ENCODE measurements at places on chromosomes 2 and 18.

DNA sequence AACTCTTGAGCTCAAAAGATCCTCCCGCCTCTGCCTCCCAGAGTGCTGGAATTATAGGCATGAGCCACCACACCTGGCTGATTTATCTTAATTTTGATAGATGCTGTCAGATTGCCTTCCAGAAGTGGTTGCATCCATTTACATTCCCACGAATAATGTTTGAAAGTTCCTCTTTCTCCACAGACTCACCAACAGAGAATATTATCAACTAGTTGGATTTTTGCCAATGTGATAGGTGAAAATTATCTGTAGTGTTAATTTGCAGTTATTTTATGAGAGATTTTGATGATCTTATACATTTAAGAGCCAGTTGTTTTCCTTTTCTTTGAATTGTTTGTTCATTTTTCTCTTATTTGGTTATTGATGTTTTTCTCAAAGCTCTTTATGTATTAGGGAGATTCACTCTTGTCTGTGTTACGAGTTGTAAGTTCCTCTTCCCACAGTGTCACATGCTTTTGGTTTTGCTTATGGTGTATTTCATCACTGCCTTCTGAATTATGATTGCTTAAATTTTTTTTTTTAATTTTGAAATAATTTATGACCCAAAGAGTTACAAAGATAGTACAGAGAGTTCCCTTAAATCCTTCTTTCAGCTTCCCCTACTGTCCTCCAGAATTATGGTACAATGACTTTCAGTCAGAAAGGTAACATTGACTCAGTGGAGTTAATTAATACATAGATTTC, 20.7 kb upstream of the NT5DC4 start:
- no peaks in the 10 kb centered on the region for H3K4me1 ChIP-seq
- peaks cover 8% of the 10 kb centered on the region for H3K27me3 ChIP-seq
- no peak for DNase-seq
- no peaks in the 10 kb centered on the region for H3K36me3 ChIP-seq
- H3K27ac ChIP-seq = no peak overlapping the region
- no peak overlapping the region for H3K4me3 ChIP-seq

- H3K27me3 ChIP-seq = no peaks in the 10 kb centered on the region
- DNase-seq = no peak
- H3K4me1 ChIP-seq = no peaks in the 10 kb centered on the region
- no peak overlapping the region for H3K27ac ChIP-seq
These were observed 544.4 kb upstream of the DSEL start for GRCh38 chr18:68060871-68061270.

DNA sequence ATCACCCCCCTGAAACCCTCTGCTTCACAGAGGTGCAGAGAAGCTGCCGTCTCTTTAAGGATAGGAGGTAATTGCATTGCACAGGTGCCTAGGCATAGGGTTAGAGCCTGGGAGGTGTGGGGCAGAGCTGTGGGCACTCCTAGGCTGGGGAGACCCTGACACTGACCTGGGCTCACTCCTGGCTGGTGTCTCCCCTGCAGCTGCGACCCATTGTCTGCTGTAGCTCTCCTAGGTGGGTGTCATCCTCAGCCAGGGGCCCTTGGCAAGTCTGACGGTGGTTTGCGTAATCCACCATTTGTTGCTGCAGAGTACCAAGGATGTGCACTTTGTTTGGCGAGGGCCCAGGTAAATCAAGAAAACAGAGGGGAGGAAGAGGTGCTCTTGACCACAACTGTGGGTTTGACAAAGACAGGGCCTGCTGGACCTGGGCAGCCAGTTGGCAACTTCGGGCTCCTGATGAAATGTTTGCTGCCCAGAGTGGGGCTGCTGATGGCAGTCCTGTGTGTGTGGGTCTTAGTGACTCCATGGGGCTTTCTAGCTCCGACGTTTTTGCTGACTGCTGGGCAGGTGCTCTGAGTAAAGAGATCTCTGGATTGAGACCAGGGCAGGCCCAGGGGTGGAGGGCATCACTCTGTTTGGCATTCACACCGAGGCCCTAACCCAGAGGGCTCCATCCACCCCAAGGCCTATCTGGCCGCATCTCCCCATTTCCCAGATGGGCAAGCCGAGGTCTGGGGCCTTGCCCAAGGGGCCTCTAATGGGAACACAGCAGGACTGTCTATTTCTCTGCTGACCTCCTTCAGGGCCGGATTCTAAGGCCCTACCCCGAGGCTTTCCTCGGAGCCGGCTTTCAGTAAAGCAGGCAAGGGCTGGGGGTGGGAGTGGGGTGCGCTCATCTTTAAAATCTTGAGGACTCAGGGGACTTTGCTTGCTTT, 67.7 kb downstream of the EDAR start:
- no peaks in the 10 kb centered on the region for H3K27me3 ChIP-seq
- no peak for DNase-seq
- peaks cover 4% of the 10 kb centered on the region for H3K36me3 ChIP-seq
- peaks cover 14% of the 10 kb centered on the region for H3K4me1 ChIP-seq

DNA sequence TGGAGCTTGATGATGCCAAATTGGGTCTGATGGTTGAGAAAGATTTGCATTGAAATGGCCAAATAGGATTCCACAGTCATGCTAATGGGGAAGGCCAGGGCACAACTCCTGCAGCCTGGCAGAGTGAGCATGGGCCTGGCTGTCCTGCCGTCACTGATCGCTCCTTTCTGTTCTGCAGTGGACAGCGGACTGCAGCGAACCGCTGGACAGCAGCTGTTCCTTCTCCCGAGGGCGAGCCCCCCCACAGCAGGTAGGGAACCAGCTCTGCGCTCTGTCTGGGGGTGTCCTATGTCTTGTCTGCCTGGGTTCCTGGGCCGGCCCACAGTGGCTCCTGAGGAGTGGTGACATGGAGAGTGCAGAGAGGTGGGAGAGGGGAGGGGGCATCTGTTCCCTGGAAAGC, 97.6 kb downstream of the CTIF start:
- peaks cover 17% of the 10 kb centered on the region for H3K27me3 ChIP-seq
- no peak for DNase-seq
- H3K36me3 ChIP-seq = no peaks in the 10 kb centered on the region
- no peak overlapping the region for H3K27ac ChIP-seq

GRCh38 chr2:68483011-68483410, 15.6 kb downstream of the APLF start:
- H3K4me3 ChIP-seq = no peak overlapping the region
- no peaks in the 10 kb centered on the region for H3K36me3 ChIP-seq
- H3K27ac ChIP-seq = no peak overlapping the region
- no peaks in the 10 kb centered on the region for H3K4me1 ChIP-seq
- H3K27me3 ChIP-seq = no peaks in the 10 kb centered on the region
- DNase-seq = no peak

GRCh38 chr2:33123216-33123615, 176.5 kb downstream of the LTBP1 start:
- H3K4me3 ChIP-seq = no peak overlapping the region
- no peak for DNase-seq
- no peaks in the 10 kb centered on the region for H3K4me1 ChIP-seq
